ENCODE measurements at places on chromosomes 1 and 21. TPM values are rescaled to one million over a fixed set of nuclear protein-coding genes. Genes with fewer than 3 reads are reported as not detected.

Gene PRR9
- total RNA-seq, result not detected

GRCh38 chr1:69441496-69441895 lies 126.2 kb upstream of the LRRC7 start:
- H3K27me3 ChIP-seq, result no peaks in the 10 kb centered on the region
- no peak for DNase-seq
- no peaks in the 10 kb centered on the region for H3K36me3 ChIP-seq
- no peaks in the 10 kb centered on the region for H3K4me1 ChIP-seq
- H3K4me3 ChIP-seq, result no peak overlapping the region
- H3K27ac ChIP-seq, result no peak overlapping the region

Gene TRAF3IP3
- total RNA-seq, result 138 TPM

- H3K27ac ChIP-seq, result peak overlapping the region; percentile 49
- DNase-seq, result peak; percentile 81
- H3K36me3 ChIP-seq, result no peaks in the 10 kb centered on the region
- peak overlapping the region; percentile 9 for H3K4me3 ChIP-seq
- peaks cover 4% of the 10 kb centered on the region for H3K27me3 ChIP-seq
These were observed 27.9 kb upstream of the BMP8B start for GRCh38 chr1:39816415-39817090.

- peak overlapping the region; percentile 82 for H3K4me3 ChIP-seq
- peaks cover 46% of the 10 kb centered on the region for H3K4me1 ChIP-seq
- H3K36me3 ChIP-seq, result peaks cover 90% of the 10 kb centered on the region
- peak overlapping the region; percentile 96 for H3K27ac ChIP-seq
- DNase-seq, result peak; percentile 81
These were observed 5.8 kb downstream of the IFI16 start for GRCh38 chr1:159015440-159015909.

Gene GNG4
- 0.98 TPM for total RNA-seq

- no peaks in the 10 kb centered on the region for H3K4me1 ChIP-seq
- no peak for DNase-seq
- H3K36me3 ChIP-seq, result no peaks in the 10 kb centered on the region
- no peak overlapping the region for H3K4me3 ChIP-seq
- peaks cover 9% of the 10 kb centered on the region for H3K27me3 ChIP-seq
These were observed 10.6 kb upstream of the RRP15 start for GRCh38 chr1:218274511-218274910.

DNA sequence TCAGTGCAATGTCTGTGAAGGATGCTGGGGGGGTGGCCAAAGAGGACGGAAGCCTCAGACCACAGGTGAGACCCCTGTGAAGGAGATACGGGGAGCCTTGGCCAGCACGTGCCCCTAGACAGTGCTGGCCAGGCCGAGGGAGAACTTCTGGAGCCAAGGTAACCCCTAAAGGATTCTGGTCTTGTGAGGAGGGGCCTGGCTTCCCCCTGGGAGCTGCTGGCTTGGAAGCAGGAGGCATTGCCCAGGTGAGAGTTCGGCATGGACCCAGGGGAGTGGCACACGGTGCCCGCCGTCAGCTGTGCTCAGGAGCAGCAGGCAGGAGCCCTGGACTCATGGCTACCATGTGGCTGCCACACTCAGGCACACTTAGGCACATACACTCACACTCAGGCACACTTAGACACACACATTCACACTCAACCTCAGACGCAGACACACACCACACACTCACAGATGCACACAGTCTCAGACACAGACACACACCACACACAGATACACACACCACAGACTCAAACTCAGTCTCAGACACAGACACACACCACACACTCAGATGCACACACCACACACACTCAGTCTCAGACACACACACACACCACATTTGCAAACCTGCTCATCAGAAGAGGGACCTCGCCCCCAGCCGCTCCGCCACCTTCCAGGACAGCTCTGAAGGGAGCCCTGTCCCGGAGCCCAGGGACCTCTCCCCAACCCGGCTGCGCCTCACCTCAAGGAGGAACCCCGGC lies 1.1 kb upstream of the COL6A2 start:
- H3K27ac ChIP-seq, result no peak overlapping the region
- DNase-seq, result no peak
- peak overlapping the region; percentile 15 for H3K4me3 ChIP-seq

Gene IL12RB2
- 77.9 TPM for total RNA-seq

Gene ORC1
- total RNA-seq, result 51.0 TPM

- no peaks in the 10 kb centered on the region for H3K4me1 ChIP-seq
- no peak overlapping the region for H3K4me3 ChIP-seq
- H3K27ac ChIP-seq, result no peak overlapping the region
- H3K27me3 ChIP-seq, result no peaks in the 10 kb centered on the region
- H3K36me3 ChIP-seq, result no peaks in the 10 kb centered on the region
These were observed 648.1 kb downstream of the USP25 start for GRCh38 chr21:16377857-16378256.

DNA sequence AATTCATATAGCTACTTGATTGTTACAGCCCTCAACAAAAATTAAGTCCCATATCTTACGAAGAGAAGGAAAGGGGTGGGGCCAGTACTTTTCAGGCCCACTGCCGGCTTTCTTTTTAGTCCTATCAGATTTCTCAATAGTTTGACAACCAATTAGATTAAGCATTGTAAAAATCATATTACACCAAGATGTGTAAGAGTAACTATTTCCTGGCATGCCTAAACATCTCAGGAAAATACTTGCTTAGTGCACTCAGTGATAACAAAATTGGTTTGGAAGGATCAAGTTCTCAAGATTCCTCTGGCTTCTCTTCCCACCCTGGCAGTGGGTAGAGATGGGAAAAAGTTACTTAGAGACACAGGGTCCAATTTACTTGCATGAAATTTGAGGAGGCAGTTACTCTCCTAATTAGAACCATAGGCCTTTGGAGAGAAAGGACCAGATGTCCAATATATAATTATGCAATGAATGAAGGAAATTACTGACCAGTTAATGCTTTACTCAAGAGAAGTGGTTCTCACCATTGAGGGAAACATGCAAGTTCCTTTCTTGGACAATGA lies 30.1 kb downstream of the STPG1 start:
- no peak for DNase-seq
- H3K27me3 ChIP-seq, result no peaks in the 10 kb centered on the region
- peaks cover 29% of the 10 kb centered on the region for H3K4me1 ChIP-seq
- H3K27ac ChIP-seq, result no peak overlapping the region

Gene LCE1C
- total RNA-seq, result not detected

DNA sequence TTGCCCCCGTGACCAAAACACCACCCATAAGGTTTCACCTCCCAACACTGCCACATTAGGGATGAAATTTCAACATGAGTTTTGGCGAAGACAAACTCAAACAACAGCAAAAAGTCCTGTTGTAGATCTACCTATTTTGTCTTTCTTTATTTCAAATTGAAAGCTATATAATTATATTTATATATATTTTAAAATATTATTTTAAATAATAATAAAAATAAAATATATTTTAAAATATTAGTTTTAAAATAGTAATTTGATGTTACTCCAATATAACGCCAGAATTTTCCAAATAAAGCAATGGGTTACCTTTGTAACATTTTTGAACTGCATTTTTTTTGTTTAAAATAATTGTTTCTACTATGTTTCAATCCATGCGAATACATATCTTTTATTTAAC lies 263.5 kb upstream of the USP25 start:
- no peak for DNase-seq
- H3K4me3 ChIP-seq, result no peak overlapping the region
- no peak overlapping the region for H3K27ac ChIP-seq
- H3K36me3 ChIP-seq, result peaks cover 3% of the 10 kb centered on the region
- peaks cover 2% of the 10 kb centered on the region for H3K27me3 ChIP-seq

Gene FAM78B
- total RNA-seq, result 0.34 TPM

DNA sequence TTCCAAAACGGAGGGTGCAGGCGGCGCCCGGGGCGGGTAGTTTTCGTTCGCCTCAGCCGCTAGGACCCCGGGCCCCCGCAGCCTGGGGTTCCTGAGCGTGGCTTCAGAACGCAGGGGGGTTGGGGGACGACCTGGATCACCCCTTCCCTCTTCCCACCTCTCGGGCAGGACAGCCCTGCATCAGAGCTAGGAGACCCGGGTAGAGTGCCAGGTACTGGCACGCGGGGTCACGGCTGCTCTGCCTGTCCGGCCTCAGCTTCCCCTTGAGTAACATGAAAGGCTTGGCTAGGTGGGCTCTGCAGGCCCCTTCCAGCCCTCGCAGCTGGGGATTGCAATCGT lies 484 bp downstream of the DFFB start:
- H3K4me1 ChIP-seq, result peaks cover 31% of the 10 kb centered on the region
- no peak overlapping the region for H3K27ac ChIP-seq
- no peak for DNase-seq
- H3K4me3 ChIP-seq, result peak overlapping the region; percentile 95
- H3K27me3 ChIP-seq, result no peaks in the 10 kb centered on the region

- H3K4me1 ChIP-seq, result peaks cover 20% of the 10 kb centered on the region
- no peak for DNase-seq
- H3K4me3 ChIP-seq, result peak within 1 kb of the TSS; percentile 79
- H3K27ac ChIP-seq, result peak within 1 kb of the TSS; percentile 33
- no peaks in the 10 kb centered on the region for H3K36me3 ChIP-seq
These were observed at the start of gene ASAP3 for GRCh38 chr1:23483321-23484252. ASAP3 (minus strand) TSS chr1:23484179; CDS start chr1:23484133, 46 bp downstream.

Gene SCAMP3
- 82.0 TPM for total RNA-seq

GRCh38 chr21:29638138-29638537 lies 301.7 kb downstream of the GRIK1 start:
- no peak for DNase-seq
- no peak overlapping the region for H3K4me3 ChIP-seq
- H3K27ac ChIP-seq, result no peak overlapping the region
- peaks cover 4% of the 10 kb centered on the region for H3K4me1 ChIP-seq
- no peaks in the 10 kb centered on the region for H3K27me3 ChIP-seq

DNA sequence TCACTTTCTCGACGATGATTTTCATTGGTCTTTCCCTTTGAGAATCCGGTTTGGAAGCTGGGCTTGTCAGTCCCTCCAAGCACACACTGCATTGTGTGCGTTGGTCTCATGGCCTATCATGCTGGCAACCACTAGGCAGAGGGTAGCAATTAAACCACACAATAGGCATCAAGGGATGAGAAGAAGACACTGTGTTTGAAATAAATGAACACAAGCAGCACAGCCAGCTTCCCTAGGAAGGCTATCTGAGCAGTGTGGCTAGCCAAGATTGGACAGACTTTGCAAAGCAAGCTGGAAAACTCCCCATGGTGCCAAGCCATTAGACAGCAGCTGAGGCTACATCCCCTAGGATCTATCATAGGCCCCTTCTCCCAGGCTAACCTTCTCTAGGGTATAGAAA lies 288.7 kb downstream of the NUF2 start:
- no peak for DNase-seq
- H3K4me3 ChIP-seq, result no peak overlapping the region
- no peak overlapping the region for H3K27ac ChIP-seq
- no peaks in the 10 kb centered on the region for H3K4me1 ChIP-seq
- peaks cover 2% of the 10 kb centered on the region for H3K27me3 ChIP-seq
- no peaks in the 10 kb centered on the region for H3K36me3 ChIP-seq

GRCh38 chr1:113353580-113353979 lies 36.7 kb upstream of the MAGI3 start:
- H3K27me3 ChIP-seq, result peaks cover 6% of the 10 kb centered on the region
- H3K4me3 ChIP-seq, result no peak overlapping the region
- DNase-seq, result no peak
- no peaks in the 10 kb centered on the region for H3K36me3 ChIP-seq
- H3K27ac ChIP-seq, result no peak overlapping the region

DNA sequence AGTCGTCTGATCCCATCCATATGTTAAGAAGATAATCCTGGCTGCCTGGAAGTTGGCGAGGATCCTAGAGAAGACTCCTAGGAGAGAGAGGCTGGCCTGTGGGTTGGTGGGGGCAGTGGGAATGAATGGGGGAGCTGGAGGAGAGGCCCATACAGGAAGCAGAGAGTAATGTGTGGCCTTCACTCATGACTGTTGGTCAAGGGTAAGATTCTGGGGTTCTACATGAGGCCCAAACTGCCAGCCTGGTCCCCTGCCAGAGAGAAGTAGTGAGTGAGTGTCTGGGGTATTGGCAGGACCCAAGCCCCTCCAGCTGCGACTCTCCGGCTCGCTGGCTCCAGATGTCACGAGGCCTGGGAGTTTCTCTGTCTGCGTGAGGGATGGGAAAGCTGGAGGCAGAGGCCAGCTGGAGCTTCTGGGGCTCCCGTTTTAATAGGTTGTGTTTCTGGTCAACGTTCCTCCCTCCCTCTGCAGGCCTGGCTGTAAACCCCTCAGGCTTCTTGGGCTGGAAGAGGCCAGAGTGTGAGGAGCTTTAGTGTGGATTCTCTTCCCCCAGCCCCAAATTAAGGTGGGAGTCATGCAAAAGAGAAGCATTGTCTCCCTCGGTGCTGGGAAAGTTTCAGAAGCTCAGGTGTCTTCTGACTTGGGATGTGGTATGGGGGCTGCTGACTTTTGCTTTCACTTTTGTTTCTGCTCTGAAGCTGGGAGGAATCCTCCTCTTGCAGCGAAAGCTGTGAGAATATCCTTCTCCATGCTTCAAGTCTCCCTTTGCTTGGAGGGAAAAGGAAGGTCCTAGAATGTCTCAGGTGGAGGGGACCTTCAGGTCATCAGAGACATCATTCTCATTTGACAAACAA lies 2.6 kb downstream of the TMEM51 start:
- H3K4me1 ChIP-seq, result peaks cover 19% of the 10 kb centered on the region
- no peaks in the 10 kb centered on the region for H3K36me3 ChIP-seq
- H3K27me3 ChIP-seq, result peaks cover 31% of the 10 kb centered on the region
- peak; percentile 13 for DNase-seq
- H3K4me3 ChIP-seq, result no peak overlapping the region

GRCh38 chr1:109799445-109799844 lies 35.7 kb upstream of the EPS8L3 start:
- peak; percentile 0 for DNase-seq
- peaks cover 73% of the 10 kb centered on the region for H3K4me1 ChIP-seq
- no peaks in the 10 kb centered on the region for H3K27me3 ChIP-seq
- H3K36me3 ChIP-seq, result no peaks in the 10 kb centered on the region
- no peak overlapping the region for H3K4me3 ChIP-seq

GRCh38 chr1:24970926-24971875 lies 41.1 kb upstream of the RUNX3 start:
- no peaks in the 10 kb centered on the region for H3K27me3 ChIP-seq
- no peak overlapping the region for H3K4me3 ChIP-seq
- peak overlapping the region; percentile 82 for H3K27ac ChIP-seq
- H3K36me3 ChIP-seq, result peaks cover 19% of the 10 kb centered on the region
- DNase-seq, result peak; percentile 44

- DNase-seq, result no peak
- peak overlapping the region; percentile 0 for H3K27ac ChIP-seq
These were observed 93.4 kb downstream of the PCBP3 start for GRCh38 chr21:45736690-45737484.

Gene CR1
- 0.05 TPM for total RNA-seq

DNA sequence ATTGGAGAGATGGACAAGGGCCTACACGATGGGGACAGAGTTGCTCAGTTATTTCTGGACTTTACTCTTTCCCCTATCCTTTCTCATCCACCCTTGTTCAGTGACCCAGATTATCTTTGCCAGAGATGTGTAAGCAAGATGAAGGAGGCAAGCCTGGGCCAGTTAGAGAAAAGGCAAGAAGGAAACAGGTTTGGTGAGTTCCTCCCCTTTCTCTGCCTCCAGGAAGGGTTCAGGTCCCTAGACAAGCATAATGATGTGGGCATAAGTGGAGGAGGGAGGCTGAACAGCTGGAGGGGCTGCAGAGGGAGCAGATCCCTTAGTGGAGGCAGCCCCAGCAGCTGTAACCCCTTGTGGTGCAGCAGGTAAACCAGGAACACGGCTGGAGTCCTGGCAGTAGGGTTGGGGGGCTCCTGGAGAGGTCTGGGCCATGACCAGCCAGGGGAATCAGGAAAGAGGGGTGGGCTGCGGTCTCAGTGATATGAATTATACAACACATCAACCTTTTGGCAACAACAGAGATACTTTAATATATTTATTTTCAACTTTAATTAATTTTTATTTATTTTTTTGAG lies 9.2 kb upstream of the CDC42 start:
- DNase-seq, result no peak
- H3K27me3 ChIP-seq, result no peaks in the 10 kb centered on the region
- peak overlapping the region; percentile 61 for H3K27ac ChIP-seq
- H3K36me3 ChIP-seq, result peaks cover 4% of the 10 kb centered on the region
- no peak overlapping the region for H3K4me3 ChIP-seq

Gene PLEKHN1
- total RNA-seq, result 1.1 TPM

Gene KRTAP24-1
- total RNA-seq, result not detected

Gene CD55
- 92.7 TPM for total RNA-seq

Measured in activated CD4-positive, alpha-beta T cell treated with anti-CD3 and anti-CD28 coated beads for 36 hours (primary cell).